ENCODE measurements at places on chromosomes 7 and 10. TPM values are rescaled to one million over a fixed set of nuclear protein-coding genes. Genes with fewer than 3 reads are reported as not detected.

DNA sequence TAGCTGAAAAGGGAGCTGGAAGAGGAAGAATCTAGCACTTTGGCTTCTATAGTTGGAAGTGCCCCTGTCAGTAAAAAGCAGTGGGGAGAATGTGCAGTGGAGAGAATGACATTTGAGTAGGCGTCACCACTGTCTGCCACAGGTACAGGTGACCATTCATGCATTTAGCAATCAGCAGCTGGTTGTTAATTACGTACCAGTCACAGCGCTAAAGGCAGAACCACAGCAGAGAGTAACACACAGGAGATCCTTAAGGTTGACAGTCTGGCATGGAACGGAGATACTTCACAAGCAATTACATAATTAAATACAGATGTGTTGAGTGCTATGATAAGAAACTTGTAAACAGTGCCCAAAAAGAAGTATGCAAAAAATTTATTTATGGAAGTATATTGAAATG is 24.8 kb downstream of the C10orf67 start:
- DNase-seq = no peak

DNA sequence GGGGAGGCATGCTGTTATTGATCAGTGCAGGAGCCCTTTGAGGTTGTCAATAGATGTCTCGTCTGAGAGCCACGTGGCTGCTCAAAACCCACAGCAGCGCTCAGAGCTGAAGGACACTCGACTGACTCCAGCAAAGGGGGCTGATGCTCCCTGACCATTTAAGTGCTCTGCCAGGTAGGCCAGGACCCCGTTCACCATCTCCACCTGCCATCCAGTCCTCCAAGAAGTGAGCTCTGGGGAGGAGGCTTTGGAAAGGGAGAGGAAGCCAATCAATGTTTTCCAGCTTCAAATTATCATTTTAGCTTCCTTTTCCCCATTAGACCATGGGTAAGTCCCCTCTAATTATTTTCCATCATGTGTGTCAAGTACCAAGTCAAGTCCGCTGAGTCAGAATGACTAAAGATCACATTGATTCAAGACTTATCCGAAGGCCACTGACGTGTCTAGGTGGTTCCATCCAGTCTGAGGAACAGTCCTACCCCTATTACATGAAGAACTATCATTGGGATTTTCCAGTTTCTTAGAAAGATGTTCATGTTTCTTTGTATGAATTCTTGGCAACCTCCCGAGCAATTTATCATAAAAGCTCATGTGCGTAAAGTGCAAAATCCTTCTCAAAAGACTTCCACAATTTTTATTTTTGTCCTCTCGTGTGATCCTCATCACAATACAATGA is 302.6 kb upstream of the LYZL1 start:
- DNase-seq = no peak

CREB5 gene
- polyA plus RNA-seq = 16.7 TPM

MUC3A gene
- polyA plus RNA-seq = 0.36 TPM

GRCh38 chr10:88385601-88386203 is 197.4 kb downstream of the RNLS start:
- no peak for DNase-seq

HOXA1 gene
- 0.07 TPM for polyA plus RNA-seq

All from heart right ventricle (tissue), 16 donors.